ENCODE measurements at places on chromosomes 5 and 9. TPM values are rescaled to one million over a fixed set of nuclear protein-coding genes. Genes with fewer than 3 reads are reported as not detected.

Gene ZNF782
- 1.5 TPM for total RNA-seq

Gene SLC6A19
- not detected for total RNA-seq

Gene MEF2C
- total RNA-seq: 4.5 TPM

Gene PCDHGA11
- total RNA-seq: 1.9 TPM

Gene CDH6
- 0.60 TPM for total RNA-seq

Gene ECSCR
- 5.0 TPM for total RNA-seq

Gene PAX5
- 0.44 TPM for total RNA-seq

Gene IRX4
- 10.3 TPM for total RNA-seq

Gene MED22
- total RNA-seq: 10.8 TPM

Gene PCDHGB6
- total RNA-seq: 3.0 TPM

Gene RLN2
- not detected for total RNA-seq

Gene C9orf57
- not detected for total RNA-seq

Data from esophagus mucosa (tissue), 1 donor.